ENCODE measurements at places on chromosomes 3 and 15. TPM values are rescaled to one million over a fixed set of nuclear protein-coding genes. Genes with fewer than 3 reads are reported as not detected.

Gene SLC9C1
- total RNA-seq: not detected

Gene PTH1R
- total RNA-seq: not detected

Gene RHCG
- not detected for total RNA-seq

Gene AGBL1
- not detected for total RNA-seq

DNA sequence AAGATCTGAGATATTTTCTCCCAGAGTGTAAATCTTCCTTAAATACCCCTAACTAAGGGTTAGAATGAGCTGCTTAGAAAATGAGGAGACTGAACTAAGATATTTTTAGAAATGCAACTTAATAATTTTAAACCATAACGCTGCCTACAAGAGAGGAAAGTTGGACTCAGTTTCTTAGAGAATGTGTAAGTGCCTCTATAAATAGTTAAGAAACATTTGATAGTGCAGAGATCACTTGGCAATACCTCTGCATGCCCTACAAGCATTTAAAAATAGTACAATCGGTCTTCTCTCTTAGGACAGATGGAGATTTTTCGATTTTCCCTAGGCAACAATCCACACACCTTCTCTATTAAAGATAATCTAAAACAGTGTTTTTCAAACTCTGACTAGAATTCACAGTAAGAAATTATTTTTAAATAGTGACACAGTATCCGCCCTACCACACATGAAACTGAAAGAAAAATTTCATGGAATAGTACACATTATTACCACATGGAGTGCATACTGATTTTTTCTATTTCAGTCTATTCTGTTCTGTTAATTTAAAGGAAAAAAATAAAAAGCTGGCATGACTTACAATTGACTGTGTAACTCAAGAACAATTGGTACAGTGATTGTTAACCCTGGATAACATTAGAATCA is 83.2 kb downstream of the GADL1 start:
- no peak for DNase-seq

DNA sequence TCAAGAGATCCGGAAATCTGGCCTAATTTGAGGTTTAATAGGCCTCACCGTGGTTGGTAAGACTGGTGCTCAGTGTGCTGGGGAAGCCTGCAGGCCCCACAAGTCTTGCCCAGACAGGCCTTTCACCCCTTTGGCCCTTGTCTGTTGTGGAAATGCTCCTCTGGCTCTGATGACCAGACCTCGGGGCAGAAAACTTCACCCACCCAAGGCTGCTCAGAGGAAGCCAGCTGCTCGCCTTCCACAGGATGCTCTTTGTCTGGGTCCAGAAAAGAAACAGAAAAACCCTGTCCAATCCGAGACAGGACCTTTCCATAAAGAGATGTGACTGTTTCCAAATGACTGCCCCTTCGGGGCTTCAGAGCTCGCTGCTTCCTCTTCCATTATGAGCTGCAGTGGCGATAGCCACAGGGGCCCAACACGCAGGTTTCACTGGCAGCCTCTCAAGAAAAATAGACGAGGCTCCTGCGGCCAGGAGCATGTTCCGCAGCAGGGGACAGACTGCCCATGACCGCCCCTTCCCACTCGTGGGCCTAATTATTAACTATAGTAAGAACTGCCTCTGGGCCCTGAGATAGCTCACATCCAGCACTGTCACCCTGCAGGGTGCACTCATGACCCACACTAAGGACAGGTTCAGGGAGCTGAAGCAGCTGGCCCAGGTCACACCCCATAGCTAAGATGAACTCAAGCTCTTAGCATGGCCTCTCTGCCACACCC is 6.8 kb upstream of the SNX22 start:
- DNase-seq: no peak

DNA sequence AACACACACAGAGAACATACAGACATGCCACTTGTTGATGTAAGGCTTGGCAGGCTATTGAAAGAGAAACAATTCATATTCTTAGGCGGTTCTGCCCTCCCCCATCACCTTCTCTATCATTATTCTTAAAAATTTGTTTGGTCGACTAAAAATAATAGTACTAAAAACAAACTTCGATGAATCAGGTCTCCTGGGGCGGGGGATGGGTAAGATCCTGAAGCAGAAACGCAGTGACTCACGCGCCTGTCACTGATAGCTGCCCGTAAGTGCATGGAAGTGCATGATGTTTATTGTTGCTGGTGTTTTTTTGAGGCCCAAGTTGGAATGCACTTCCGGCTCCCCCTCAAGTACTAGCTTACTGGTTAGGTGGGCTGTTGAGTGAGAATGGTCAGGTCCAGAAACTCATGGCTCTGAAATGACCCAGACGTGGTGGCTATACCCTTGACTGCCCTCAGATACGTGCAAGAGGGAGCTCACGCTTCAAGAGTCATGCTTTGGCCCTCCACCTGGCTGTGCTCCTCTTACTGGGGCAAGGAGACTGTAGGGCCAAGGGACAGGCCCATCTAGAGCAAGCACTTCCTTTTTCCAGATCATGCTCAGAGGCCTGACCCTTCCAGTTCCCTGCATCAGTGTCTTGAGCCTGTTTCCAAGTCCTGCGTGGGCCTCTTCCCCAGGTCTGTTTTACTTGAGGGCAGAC is 10.9 kb downstream of the SMAD3 start:
- DNase-seq: peak; percentile 95

- DNase-seq: no peak
These were observed 85.2 kb upstream of the PRR23C start for GRCh38 chr3:139129892-139130291.

- peak; percentile 44 for DNase-seq
These were observed 7.5 kb downstream of the HDGFL3 start for GRCh38 chr15:83200162-83200561.

DNA sequence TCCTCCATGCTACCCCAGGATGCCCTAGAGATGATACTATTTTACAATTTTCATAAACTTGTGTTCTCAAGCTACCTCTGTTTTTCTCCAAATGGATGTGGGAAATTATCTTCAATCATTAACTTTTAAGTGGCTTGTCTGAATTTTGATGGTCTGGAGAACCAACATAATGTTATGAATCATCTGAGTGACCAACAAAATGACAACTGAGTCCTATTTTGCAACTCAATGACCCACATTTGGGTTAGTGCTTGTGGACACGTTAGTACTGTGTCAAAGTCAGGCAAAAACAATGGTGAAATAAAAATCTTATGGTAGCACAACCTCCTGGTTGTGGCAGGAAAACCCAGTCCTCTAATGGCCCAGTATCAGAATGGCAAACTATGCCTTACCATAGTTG is 352.4 kb upstream of the ZNF385D start:
- DNase-seq: no peak

- no peak for DNase-seq
These were observed 227.3 kb downstream of the SNRPN start for GRCh38 chr15:25182098-25182478.

DNA sequence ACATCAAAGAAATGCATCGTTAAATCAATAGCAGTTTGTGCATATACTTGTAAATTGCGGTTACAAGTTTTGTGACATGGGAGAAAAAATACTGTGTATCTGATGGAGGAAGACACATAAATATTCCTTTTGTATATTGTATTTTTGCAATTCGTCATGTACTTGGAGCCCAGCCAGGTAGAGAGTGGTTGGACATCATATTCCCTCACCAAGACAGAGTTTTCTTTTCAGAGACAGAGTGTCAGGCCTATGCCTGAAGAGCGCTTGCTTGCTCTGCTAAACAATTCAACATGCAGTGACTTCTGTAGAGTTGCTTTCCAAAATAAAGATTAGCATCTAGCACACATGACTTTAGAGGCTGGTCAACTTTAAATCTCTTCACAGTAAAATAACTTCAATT is 24.8 kb upstream of the MEIS2 start:
- no peak for DNase-seq

DNA sequence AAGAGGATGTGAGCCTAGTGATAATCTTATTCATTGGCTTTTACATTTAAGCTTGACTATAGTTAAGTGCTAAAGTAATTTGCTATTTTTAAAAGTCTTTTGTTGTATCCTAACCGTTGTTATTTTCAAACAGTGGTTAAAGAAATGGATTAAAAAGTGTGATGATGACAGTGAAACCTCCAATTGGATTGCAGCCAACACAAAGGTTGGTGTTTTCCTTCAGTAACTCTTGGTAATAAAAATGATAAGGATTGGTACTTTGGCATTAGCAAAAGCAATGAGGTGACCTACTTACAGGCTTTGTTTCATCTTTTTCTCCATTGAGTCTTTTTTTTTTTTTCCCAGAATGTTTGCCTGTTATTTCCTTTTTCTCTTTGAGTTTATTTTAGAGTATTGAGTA is 87.5 kb upstream of the GOLGA6B start:
- no peak for DNase-seq

DNA sequence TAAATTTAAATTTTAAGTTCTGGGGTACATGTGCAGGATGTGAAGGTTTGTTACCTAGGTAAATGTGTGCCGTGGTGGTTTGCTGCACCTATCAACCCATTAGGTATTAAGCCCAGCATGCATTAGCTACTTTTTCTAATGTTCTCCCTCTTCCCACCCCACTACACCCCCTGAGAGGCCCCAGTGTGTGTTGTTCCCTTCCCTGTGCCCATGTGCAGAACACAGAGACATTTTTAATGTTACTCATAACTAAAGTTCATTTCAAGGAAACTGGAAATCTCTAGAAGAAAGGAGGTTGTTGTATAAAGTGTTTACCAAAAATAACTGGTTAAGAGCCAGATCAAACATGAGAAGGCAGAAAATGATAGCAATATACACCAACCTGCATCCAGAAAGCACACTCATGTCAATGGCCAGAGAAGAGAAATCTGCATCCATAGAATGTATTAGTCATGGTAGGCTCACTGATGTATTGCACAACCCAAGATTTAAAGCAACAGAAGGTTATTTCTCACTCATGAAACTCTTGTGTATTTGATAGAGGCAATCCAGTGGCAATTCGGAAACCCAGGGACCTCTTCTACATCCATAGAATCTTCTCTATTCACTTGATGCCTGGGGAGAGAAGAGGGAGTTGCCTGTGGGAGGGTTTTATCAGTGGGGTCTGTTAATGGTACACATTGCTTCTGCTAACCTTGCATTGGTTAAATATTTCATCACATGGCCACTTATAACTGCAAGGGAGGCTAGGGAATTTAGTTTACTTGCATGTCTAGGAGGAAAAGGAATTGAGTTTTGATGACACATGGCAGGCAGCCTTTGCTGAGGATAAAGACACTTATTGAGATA is 321.9 kb upstream of the RASGRP1 start:
- DNase-seq: no peak

- no peak for DNase-seq
These were observed 45.1 kb upstream of the TPM1 start for GRCh38 chr15:62997441-62997840.

- no peak for DNase-seq
These were observed 33.2 kb downstream of the HOMER2 start for GRCh38 chr15:82919231-82919886.

GRCh38 chr3:30666572-30667279 is 60.3 kb downstream of the TGFBR2 start:
- DNase-seq: no peak

Measured in SJSA1 (cell line).